ENCODE measurements at places on chromosomes 13 and 19.

DNA sequence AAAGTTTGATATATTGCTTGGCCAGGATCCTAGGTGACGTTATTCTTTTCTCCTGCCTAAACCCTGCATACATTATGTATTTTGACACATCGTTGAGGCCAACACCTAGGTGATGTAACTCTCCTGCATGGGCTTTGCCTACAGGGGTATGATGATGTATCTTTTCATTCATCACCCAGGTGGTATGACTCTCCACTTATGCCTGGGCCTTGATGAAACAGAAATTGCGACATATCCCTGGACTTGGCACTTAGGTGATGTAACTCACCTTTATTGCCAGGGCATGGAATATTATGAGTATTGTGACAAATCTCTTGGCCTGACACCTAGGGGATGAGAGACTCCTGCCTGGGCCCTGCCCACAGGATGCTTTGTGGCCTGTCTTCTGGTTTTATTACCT lies 18.5 kb upstream of the ZNF681 start:
- no peak for DNase-seq

- no peak for DNase-seq
These were observed 117.6 kb upstream of the SPATA13 start for GRCh38 chr13:24042710-24043440.

DNA sequence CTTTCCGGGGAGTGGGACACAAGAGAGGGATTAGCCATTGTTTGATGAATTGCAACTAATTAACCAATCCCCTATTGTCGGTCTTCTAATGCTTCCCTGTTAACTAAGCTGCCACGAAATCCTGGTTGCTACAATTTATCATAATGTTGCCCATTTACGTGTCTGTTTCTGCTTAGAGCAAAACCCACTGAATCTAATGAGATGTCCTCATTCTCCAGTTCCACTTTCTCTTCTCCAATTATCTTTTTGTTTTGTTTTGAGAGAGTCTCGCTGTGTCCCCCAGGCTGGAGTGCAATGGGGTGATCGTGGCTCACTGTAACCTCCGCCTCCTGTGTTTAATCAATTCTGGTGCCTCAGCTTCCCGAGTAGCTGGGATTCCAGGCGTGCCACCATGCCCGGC lies 5.2 kb upstream of the DPP9 start:
- DNase-seq, result no peak

DNA sequence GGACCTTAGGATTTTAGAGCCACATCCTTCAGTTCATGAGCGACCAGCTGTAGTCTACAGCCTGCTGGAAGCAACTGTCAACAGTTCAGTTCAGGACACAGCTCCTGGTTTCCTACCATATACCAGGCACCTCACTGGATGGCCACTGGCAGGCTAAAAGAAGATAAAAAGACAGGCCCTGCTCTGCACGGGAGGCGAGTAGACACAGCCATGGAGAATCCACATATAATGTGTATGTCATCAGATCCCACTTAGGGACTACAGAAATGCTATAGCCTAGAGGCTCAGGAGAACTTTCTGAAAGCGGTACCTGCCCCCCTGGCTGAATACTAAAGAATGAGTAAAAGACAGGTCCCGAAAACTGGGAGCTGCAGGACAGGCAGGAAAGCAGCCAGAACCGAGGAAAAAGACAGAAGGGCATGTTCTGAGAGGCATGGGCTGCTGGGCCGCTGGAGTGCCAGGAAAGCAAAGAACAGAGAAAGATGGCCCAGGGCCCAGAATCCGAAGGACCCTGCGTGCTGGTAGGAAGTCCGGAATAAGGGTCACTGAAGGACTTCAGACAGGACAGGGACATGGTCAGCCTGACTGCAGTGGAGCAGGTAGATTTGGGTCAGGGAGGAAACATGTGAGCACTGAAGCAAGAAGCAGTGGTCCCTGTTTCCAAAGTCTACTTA lies 23.5 kb downstream of the DZIP1 start:
- DNase-seq, result no peak

GRCh38 chr13:99258946-99259345 lies 767 bp upstream of the GPR18 start:
- no peak for DNase-seq

GRCh38 chr19:41424335-41425173 lies 2.6 kb downstream of the B3GNT8 start:
- no peak for DNase-seq

DNA sequence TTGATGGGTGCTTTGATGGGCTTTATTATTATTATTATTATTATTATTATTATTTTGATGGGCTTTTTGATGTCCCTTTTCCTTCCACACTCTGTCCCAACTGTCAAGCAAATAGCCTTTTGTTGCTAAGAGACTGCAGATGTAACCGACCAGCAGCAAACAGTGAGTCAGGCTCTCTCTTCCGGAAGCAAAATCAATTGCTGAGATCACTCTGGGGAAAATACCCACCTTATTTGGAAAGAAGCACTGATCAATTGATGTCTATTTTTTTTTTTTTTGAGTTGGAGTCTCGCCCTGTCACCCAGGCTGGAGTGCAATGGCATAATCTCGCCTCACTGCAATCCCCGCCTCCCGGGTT lies 2.9 kb downstream of the LDLR start:
- DNase-seq, result no peak

GRCh38 chr19:48512504-48513288 lies 1.1 kb upstream of the LMTK3 start:
- DNase-seq, result no peak

- DNase-seq, result peak; percentile 91
These were observed at the start of gene SLC17A7 for GRCh38 chr19:49441210-49441959. SLC17A7 (minus strand) TSS chr19:49441527; CDS start chr19:49441379, 148 bp downstream.

DNA sequence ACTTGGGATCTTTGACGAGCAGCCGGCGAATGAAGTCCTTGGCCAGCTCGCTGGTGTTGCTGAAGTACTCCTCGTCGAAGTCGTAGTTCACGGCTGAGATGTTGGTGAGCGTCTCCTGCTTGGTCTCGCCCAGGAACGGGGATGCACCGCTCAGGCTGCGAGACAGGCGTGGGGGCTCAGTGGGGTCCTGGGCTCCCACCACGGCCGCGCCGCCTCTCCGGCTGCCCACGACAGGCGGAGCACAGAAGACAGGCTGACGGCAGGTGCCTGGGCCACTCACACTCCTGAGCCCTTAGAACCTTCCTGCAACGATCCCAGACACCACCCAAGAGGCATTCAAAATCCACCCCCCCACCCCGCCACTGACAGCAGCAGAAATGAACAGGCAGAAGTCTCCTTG lies 9.9 kb downstream of the DAPK3 start:
- DNase-seq, result no peak

DNA sequence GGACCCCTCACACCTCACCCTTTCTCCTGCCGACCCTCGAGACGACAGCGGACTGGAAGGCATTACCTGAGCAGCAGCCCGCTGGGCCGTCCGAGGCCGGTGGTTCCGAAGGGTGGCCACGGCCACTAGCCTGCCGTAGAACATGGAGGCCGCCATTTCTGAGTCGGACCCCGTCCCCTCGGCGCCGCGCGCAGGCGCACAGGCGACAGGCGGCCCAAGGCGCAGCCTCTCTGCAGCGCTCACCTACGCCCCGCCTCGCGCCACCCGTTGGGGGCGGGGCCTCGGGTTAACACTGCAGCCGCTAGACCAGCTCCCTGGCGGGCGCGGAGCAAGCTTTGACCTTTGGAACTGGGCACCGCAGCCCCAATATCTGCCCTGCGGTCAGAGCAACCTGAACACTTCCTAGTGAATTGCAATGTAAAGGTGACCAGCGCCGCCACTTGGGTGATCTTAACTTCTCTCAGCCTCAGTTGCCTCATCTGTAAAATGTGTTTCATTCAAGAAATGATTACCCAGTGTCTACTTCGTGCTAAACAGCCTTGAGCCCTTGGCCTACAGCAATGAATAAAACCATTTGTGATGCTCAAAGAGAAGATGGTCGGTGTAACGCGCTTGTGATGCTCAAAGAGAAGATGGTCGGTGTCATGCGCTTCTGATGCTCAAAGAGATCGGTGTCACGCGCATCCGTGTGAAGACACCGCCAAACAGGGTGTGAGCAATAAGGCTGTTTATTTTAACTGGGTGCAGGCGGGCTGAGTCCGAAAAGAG lies at the start of gene SUCLA2:
SUCLA2 (minus strand) TSS at position 160 of the 768 bp plus-strand sequence; CDS start at position 156, 4 bp downstream.
- DNase-seq, result peak; percentile 98

DNA sequence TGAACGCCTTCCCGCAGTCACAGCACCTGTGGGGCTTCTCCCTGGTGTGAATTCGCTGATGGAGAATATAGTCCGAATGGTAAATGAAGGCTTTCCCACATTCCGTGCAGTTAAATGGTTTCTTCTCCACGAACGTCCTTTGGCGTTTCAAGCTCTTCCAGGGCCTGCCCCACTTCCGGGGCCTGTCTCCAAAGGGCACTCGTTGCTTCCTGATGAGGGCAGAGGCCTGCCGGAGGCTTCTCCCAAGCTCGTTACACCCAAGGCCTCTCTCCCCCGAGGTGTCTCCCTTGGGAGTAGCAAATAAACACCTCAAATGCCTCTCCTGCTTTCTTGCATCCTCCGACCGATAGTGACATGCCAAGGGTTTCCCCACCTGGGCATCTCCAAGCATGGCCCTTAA lies 34.3 kb downstream of the ZNF473 start:
- DNase-seq, result no peak

GRCh38 chr13:25816239-25816638 lies 235.6 kb downstream of the SHISA2 start:
- DNase-seq, result no peak

- DNase-seq, result no peak
These were observed 3.5 kb downstream of the ELANE start for GRCh38 chr19:855566-856120.

DNA sequence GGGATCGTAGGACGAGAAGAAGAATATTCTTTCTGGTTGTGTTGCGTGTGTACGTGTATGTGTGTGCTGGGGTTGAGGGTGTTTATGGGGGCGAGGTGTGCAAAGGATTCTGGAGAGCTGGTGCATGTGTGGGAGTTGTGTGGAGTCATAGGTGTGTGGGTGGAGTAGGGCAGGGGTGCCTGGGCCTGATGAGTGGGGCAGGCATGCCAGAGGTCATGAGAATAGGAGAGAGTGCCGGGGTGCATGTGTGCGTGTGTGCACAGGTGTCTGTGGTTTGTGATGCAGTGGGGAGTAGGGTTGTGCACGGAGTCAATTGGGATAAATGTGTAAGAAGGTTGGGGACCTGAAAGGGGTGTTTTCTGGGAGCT lies 649 bp downstream of the TMEM91 start:
- no peak for DNase-seq

DNA sequence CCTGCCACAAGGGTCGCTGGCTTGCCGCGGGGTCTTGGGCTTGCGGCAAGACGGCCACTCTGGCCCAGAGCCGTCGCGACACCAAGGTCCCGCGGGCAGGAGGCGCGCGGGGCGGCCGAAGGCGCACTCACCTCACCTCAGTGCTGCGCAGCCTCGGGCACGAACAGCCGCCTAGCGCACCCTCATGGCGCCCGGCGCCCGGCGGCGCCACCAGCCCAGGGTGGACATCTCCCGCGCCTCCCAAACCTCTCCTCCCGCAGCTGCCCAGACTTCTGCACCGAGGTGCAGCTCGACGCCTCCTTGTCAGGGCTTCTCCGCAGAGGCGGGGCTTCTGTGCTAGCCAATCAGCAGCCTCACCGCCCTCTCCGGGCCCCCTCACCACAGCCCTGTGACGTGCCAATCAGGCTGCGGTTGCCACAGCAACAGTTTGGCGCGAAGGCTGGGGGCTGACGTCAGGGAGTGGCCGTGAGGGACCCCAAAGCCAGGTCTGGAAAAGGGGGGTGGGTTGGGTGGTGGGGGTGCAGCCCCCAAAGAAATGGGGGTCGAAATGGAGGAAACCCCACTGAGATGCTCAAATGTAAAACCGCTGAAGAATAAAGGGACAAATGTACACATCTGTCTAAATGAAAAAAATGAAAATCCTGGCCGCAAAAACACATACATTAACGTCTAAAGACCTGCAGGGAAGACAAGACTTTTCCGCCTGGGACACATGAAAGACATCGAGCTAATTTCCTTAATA lies at the start of the genes PEG3 and ZIM2:
PEG3 (minus strand) TSS at position 276 of the 742 bp plus-strand sequence. CDS start 16,071 bp downstream, outside the sequence.
ZIM2 (minus strand) TSS at position 276 of the 742 bp plus-strand sequence. CDS start 16,449 bp downstream, outside the sequence.
- DNase-seq, result no peak

GRCh38 chr19:47716270-47716937 lies 3.2 kb downstream of the EHD2 start:
- no peak for DNase-seq

GRCh38 chr19:8585894-8586750 lies 8.9 kb upstream of the MYO1F start:
- peak; percentile 97 for DNase-seq

DNA sequence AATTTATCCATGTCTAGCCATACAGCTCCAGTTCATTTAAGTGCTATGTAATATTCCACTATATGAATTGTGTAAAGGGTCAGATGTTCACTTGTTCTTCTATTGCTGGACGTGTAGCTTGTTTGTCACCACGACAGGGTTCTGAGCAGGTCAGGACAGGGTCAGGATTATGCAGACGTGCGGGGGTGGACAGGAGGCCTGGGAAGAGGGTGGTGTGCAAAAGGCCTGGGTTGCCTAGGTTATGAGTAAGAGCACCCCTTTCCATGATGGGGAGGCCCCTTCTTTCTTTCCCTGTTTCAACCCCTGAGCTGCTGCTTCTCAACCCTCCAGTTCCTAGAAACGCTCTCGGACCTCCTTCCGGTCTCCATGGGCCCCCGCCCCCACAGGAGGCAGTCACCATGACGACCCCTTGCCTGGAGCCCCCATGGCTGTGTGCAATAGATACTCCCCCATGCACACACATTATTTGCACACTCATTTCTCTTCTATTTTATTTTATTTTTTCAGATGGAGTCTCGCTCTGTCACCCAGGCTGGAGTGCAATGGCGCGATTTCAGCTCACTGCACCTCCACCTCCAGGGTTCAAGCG lies 2.0 kb downstream of the EXOC3L2 start:
- no peak for DNase-seq

- no peak for DNase-seq
These were observed 2.0 kb downstream of the NAA16 start for GRCh38 chr13:41313117-41313516.

GRCh38 chr13:46126552-46127357 lies 21.9 kb upstream of the CPB2 start:
- peak; percentile 93 for DNase-seq

- DNase-seq, result no peak
These were observed 69.7 kb upstream of the WASF3 start for GRCh38 chr13:26487781-26488180.

DNA sequence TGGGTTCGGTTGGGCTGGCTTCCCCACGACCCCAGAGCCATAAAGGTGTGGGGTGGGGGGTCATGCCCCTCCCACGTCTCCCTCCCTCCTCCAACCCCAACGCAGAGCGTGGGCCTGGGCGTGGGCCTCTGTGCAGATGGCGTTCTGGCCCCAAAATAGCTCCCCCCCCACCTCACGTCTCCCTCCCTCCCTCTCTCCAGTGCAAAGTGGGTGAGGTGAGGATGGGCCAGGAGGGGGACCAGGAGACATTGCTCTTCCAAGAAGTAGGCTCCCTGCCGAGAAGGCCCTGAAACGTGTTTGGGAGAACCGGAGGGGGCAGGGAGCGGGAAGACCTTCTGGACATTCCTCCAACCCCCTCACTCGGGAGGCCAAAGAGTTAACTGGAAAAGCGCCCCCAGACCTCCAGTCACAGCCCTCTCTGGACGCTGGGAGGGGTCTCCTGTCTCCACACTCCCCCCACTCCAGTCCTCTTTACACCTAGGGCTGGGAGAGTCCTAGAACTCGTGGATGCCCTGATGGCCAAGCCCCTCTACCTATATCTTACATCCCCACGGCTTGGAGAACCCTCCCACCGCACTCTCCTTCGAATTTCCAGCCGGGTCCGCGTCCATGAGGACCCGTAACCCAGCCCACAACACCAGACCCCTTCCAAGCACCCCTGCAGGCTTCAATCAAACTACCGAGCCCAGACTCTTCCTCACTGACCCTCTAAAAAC lies 855 bp downstream of the UNC13A start:
- DNase-seq, result peak; percentile 84

Measured in endodermal cell (in vitro differentiated cells).